ENCODE measurements at places on chromosomes 11 and 22.

DNA sequence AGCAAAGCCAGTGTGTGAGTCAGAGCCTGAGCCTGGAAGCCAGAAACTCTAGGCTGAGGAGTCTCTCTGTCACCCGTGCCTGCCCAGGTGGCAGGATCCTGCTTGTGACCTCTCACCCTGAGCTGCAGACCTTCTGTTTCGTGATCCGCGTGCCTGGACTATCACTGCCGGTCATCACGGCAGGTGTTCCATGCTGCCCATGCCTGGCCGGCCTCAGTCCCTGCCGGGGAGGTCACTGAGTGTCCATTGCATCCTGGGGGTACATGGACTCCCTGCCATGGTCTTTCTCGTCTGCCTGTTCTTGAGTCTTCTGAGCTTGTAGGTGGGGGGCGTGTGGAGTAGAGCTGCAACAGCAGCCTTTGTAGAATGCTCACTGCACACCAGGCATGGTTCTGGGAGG is 1032.4 kb downstream of the TBC1D22A start:
- no peak for DNase-seq

- peak; percentile 35 for DNase-seq
Measured at GRCh38 chr11:110251836-110252235, 44.6 kb downstream of the RDX start.

GRCh38 chr22:22342697-22343580 is 98.4 kb downstream of the VPREB1 start:
- DNase-seq: no peak

DNA sequence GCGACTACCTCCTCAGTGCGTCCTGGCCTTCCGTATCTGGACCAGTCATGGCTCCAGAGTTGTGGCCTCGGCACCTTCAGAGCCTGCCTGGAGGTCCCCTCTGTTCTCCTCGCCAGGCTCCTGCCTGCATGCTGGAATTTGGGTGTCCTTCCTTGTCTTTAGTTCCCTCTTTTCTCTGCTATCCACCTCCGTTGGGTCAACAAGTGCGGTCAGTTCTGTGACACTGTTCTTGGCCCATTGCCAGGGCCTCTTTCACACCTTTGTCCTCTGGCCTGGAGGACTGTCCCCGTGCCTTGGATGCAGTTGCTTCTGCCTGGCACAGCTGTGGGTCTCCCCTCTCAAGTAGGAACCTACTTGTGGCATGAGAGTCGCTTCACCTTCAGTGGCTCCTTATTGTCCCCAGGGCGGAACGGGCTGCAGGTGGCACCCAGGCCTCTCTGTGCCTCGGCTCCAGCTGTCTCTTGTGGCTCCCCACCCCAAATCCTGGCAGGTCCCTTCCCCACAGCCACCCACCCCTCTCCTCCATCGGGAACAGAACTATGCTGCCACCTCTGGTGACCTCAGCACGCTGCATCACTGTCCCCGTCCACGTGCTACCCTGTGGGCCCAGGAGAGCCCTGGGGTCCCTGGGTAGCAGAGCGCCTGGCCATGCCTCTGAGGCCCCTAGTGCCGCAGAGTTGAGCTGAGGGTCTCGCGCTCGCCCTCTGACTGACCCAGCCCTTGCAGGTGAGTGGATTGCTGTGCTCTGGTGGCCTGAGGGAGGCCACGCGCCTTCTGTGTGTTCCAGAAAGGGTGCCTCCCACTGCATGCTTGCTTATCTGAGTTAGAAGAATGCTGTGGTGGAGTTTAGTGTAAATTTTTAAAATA is 4.7 kb downstream of the DGCR8 start:
- no peak for DNase-seq

- DNase-seq: no peak
Measured at GRCh38 chr11:121767433-121767832, 314.7 kb upstream of the SORL1-AS1 start.

- DNase-seq: no peak
Measured at GRCh38 chr11:125871391-125872137, 15.9 kb upstream of the HYLS1 start.

DNA sequence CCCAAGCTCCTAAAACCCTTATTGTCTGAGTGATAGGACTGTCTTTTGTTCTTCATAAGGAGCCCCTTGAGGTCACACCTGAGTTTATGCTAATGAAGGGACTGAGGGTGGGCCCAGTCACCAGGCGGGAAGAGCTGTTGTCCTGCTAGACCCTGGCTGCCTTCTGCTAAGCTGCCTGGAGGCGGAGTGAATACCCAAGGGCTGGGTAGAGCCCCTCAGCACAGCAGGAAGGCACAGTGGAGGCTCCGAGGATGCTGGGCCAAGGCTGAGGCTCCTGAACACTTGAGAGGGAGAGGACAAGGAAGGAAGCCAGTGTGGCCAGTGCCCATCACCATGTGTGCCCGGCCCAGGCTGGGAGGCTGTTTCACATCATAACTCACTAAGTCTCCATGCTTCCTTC is 4.8 kb upstream of the PHF21B start:
- no peak for DNase-seq

GRCh38 chr11:14975252-14975587 is 3.1 kb upstream of the CALCA start:
- no peak for DNase-seq

- no peak for DNase-seq
Measured at GRCh38 chr11:6040874-6041273, 10.3 kb upstream of the OR56A1 start.

DNA sequence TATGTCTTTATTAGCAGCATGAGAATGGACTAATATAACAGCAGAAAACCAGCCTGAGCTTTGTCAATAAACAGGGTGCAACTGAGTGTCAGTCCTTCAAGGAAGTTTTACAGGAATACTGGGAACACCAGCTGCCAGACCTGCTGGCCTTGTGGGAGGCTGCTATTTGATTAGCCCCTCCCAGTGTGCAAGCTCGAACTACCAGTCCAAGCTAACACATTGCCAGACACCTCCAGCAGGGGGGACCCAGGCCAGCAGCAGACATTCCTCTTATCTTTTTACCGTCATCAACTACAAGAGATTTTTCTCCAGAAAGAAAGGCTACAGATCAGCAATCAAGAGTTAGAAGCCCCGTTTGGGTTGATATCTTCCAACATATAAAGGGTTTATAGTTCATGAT is 942.8 kb upstream of the TENM4 start:
- no peak for DNase-seq

DNA sequence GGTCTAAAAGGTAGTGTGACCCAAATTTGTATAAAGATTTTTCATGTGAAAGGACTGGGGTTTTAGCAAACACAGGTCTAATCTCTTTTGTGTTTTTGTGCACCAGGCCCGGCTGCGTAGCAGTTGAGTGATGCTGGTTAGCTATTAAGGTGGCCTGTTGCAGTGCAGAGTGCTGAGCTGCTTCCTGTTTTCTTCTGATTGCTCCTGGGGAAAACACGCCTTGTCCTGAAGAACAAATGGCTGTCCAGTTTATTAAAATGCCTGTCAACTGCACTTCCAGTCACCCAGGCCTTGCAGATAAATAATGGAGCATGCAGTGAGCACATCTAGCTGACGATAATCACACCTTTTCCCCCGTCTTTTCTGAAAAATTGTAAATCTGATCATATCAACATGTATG is 1.8 kb downstream of the SRSF8 start:
- peak; percentile 90 for DNase-seq

DNA sequence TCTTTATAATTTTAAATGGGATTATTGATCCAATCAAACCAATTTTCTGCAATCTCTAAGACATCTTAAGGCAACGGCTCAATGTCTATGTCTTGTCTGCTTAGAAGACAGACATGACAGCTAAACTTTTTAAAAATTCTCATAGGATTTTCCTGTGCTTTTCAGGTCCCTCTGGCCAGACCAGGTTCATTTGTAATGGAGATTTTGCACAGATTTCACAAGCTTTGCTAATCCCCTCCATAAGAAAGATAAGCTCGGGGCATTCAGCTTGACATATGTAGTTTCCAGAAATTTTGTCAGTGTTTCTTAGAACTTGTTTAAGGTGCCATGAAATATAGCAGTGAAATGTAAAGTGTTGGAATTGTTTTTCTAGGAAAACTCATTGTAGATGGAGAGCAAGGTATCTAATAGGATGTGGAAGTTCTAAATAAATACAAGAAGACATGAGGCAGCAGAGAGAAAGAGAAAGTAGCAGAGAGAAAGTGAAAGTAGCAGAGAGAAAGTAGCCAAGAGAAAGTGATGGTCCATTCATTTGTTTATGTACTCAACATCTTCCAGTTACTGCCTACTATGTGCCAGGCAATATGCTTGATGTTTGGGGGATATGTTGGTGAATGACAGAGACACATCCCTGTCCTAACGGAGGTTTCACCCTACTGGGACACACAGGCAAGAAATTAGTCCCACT is 219.1 kb upstream of the ARHGAP42 start:
- DNase-seq: no peak

- no peak for DNase-seq
Measured at GRCh38 chr11:60077981-60078380, 10.5 kb upstream of the MS4A2 start.

- no peak for DNase-seq
Measured at GRCh38 chr11:70488171-70488703, 89.9 kb downstream of the CTTN start.

- no peak for DNase-seq
Measured at GRCh38 chr11:34086554-34087283, 18.7 kb upstream of the NAT10 start.

DNA sequence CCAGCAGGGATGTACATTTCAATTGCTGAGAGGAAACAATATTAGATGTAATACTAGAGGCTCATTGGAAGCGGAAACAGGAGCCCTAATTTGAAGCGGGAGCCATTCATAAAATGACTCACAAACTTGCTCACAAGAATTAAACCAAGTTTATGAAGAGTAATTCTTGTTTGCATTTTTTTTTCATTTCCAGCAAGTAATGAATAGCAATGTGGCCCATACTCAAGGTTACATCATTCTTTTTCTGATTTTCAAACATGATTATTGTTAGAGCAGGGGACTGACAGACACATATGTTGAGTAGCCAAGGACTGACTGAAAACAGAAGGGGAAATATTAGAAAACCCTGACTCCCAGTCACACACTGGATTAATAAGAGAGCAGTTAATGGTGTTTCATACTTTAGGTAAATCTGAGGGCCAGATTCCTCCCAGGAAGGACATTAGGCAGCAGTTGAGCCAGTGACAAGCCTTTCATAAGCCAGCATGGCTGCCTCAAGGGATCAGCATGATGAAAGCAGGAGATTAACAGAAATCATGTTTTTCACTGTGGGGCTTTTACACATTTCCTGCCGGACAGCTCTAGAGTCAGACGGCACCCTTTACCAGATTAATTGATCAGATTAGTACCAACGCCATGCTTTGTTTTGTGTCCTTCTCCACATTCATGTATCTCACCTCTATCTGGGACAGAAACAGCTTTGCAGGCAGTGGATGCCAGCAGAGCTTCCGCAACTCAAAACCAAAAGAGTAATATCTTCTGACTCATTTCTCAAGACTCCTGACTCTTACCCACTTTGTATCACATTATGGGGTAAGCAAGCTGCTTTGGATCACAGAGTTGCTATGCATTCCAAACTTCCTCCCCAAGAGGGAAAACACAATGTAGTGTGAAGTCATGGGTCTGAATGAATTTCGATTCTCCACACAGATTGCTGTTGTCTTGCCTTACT is 831.6 kb downstream of the KCNA4 start:
- peak; percentile 95 for DNase-seq

- DNase-seq: no peak
Measured at GRCh38 chr11:27039873-27040272, 742 bp upstream of the BBOX1 start.

DNA sequence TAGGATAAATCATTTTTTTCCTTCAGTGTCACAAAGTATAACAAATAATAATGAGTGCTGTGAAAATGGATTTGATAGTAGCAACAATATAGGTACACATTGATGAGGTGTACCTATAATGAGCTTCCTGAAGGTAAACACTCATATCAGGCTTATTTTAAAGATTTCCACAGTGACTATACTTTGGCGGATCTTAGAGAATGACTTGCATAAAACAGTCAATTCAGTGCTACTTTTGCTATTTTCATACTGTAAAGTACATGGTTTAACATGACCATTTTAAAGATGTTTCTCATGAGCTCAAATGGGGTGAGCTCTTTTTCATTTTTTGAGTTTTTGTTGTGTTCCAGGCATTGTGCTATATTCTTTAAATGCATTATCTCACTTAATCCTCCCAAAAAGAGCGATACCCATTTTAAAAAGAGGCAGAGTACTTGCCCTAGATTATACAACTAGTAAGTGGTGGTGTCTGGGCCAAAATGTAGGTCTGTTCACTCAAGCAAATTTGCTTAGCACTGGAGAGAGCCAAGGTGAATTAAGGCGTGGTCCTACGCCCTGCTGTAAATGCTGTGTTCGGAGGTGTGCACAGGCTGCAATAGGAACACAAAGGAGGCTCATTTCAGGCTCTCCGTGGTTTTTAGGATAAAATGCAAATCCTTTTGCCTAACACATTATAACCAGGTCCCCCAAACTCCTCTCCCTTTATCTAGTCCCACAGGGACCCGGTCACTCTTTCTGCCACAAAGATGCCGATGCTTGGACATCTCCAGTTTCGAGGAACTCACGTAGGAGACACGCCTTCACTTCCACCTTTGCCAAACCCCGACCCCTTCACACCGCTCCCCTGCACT is 617 bp upstream of the ALKBH3 start:
- DNase-seq: no peak

DNA sequence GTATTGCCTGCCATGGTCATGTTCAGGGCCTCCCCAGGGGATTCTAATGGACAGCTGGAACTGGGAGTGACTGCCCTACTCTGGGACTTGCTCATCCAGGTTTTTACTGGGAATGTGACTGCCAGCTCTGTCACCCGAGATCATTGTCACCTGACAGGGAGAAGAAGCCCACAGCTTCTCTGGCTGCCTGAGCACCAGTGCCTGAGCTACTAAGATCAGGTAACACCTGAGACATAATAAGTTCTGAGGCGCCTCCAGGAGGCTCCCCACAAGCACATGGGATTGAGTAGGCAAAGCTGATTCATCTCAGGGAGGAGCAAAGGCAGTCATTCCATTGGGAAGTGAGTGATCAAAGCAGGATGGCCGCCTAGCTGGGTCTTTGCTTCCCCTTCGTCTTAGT is 84.2 kb upstream of the GALNT18 start:
- no peak for DNase-seq

DNA sequence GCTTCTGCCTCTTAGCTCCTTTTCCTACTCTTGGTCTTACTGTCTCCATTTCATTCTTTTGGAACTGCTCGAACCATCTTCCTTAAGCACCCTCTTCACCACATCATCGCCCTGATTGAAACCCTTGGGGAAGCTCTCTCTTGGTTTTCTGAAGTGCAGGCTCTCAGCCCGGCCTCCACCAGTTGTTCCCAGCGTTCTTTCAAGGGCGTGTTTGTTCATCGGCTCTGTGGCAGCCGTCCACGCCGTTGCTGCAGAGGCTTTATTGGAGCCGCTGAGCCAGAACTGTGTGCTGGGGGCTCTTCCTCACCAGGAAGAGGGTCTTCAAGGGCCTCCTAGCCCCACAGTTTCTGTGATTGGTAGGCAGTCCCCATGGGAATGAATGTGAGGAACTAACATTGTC is 214.1 kb downstream of the TBC1D22A start:
- DNase-seq: no peak

GRCh38 chr22:35308480-35309021 is 8.9 kb downstream of the TOM1 start:
- DNase-seq: no peak

Measured in non-pigmented ciliary epithelial cell (primary cell).